K562 (cell line): ENCODE measurements at places on chromosomes 11 and 22. TPM values are rescaled to one million over a fixed set of nuclear protein-coding genes. Genes with fewer than 3 reads are reported as not detected.

The SHANK3 gene
- total RNA-seq: 0.07 and 0.13 TPM in 2 replicates

The APOBEC3H gene
- not detected in 2 replicates for total RNA-seq

The C22orf42 gene
- not detected in 2 replicates for total RNA-seq

DNA sequence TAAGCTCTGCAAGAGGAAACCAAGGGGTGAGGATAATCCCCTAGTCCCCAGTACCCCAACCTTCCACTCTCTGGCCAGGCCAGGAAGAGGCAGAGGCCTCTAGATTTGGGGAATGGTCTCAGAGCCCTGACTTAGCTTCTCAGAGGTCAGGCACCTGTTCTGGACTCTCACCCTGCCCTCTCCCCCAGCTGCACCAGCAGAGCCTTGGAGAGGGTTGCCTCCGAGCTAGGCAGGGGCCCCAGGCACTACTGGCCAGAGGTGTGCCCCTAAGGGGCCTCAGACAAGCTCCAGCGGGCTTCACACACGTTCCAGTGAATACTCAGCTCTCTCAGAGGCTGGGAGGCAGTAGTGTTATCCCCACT is 8.0 kb downstream of the FREY1 start:
- H3K36me3 ChIP-seq: no peaks in the 10 kb centered on the region
- H3K4me1 ChIP-seq: peaks cover 62% of the 10 kb centered on the region
- H3K27ac ChIP-seq: no peak overlapping the region
- H3K27me3 ChIP-seq: no peaks in the 10 kb centered on the region
- DNase-seq: no peak
- H3K4me3 ChIP-seq: no peak overlapping the region

DNA sequence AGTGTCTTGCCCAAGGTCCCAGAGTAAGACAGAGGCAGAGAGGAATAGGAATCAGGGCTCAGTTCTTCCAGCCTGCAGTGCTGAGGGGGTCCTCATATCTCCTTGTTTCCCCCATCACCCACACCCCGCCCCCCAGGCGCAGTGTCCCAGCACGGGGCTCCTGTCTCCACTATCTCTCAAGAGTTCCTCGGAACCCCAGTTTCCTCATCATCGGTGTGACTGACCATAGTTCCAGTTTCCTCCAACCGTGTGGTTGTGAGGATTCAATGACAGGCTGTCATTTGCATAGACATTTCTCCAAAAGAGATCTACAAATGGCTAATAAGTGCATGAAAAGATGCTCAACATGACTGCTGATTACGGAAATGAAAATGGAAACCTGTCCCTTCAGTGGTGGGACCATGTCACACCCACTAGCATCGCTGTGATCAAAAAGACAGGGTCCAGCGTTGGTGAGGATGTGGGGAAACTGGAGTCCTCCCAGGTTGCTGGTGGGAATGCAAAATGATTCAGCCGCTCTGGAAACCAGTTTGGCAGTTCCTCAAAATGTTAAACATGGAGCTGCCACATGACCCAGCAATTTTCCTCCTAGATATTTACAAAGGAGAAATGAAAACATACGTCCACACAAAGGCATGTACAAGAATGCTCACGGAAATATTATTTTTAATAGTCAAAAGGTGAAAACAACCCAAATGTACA is 31.8 kb upstream of the PDGFB start:
- no peak for DNase-seq
- H3K27me3 ChIP-seq: no peaks in the 10 kb centered on the region
- H3K4me1 ChIP-seq: peaks cover 14% of the 10 kb centered on the region; the same call in 2 of the 3 replicates
- no peaks in the 10 kb centered on the region for H3K36me3 ChIP-seq
